Coronary artery (tissue), 2 donors: ENCODE measurements at places on chromosomes 3 and 15.
A peak's percentile ranks its signal among the peaks of the same experiment; 100 is the strongest.

- no peak for DNase-seq
Observed at GRCh38 chr15:60918234-60918959, 310.7 kb downstream of the RORA start.

- no peak for DNase-seq
Observed at GRCh38 chr3:52099001-52099401, 42.6 kb upstream of the DUSP7 start.

- no peak for DNase-seq
Observed at GRCh38 chr15:49501586-49501985, 78.5 kb downstream of the FGF7 start.

- DNase-seq: no peak
Observed at GRCh38 chr3:143751643-143752178, 96.6 kb downstream of the SLC9A9 start.

DNA sequence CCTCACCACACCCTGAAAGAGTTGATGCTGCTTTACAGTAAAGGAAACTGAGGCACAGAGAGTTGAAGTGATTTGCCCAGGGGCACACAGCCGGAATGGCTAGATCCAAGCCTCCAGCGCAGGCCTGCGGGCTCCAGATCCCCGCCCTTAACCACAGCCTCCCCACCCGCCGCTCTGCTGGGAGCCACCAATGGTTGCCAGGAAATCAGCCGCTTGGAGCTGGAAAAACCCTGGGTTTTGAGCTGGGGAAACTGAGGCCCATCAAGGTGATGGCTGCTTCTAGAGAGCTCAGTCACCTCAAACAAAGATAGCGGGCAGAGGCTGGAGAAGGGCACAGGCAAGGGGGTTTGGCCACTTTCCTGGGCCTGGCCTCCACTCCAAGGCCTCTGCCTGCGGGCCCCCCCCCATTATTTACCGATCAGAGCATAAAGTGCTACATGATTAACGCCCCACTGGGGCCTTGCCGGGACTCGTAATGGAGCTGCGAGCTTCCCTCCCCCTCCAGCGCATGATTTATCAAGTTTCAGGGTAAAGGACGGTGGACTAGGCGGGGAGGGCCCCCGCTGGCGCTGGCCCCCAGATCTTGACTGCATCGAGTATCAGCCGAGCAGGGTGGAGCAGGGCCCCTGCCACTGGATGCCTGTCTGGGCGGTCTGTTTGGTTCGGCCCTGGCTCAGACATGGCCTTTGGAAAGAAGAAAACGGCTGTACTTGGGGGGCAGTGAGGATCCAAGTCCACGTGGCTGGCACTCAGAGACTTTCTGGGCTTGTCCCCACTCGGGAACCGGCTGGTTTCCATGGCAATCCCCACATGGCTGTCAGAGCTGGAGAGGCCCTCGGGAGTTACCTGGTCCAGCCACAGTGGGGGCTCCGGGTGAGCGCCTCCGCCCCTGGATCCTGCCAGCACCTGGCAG is 9.1 kb downstream of the PLXND1 start:
- no peak for DNase-seq

- no peak for DNase-seq
Observed at GRCh38 chr15:70242951-70243685, 145.4 kb upstream of the TLE3 start.

DNA sequence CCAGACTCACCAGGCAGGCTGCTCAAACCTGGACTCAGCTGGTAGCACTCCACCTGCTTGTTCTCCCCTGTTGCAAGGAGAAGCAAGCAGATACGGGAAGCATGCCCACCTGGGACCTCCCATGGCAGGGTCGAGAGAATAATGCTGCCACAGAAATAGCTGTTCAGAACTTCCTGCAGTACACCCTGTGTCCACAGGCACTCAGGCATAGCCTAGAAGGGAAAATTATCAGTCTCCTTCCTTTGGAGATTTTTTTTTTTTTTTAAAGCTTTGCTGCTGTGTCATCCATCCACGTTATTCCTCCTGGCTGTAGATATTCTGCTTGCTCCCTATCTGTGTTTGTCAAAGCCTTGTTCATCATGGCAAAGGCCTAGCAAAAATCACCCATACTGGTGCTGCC is 32.7 kb upstream of the RPS17 start:
- DNase-seq: no peak

DNA sequence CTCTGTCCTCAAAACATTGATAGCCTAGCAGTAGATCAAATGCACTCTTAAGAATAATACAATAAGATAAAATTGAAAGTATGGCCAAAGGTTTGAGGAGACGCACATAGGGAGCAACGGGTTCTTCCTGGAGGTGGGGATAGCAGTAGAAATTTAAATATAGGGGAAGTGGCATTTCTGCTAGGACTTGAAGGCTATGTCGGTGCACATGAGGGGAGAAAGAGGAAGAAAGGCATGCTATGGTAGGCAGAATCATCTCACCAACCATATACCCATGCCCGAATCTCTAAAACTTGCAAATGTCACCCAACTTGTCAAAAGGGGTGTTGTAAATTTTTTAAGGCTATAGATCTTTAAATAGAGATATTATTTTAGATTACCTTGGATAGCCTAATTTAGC is 735.1 kb upstream of the LMCD1 start:
- no peak for DNase-seq

DNA sequence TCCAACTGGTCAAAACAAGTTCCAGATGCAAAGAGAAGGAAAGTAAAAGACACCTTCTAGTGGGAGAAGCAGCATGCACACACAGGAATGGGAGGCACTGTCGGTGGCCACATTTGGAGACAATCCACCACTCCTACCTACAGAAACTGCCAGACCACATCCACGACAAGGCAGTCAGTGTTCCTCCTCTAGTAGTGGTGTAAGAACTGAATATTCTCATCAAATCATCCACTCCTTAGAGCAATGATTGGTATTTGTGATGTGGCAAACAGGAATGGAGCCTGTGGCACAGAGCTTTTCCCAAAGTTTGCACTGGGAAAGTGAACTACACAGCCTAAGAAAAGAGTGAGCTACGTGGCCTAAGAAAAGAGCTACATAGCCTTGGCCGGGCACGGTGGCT is 5.1 kb upstream of the SPINT1 start:
- DNase-seq: no peak

DNA sequence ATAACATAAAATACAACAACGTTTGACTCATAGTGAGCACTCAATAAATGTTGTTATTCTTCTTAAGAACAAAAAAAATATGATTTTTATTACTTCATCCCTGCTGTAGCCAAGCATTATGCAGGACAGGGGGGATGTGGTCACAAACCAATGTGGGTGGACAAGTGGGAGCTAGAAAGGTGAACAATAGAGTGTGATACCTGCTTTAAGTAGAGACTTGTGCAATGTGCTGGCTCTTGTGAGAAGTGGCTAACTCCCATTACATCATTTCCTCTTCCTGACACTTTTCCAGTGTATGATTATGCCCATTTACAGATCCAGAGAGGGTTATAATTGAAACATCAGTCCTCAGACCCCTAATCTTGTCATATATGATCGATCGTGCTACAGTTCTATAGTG is 193.6 kb downstream of the UBE2E2 start:
- no peak for DNase-seq

GRCh38 chr3:78913711-78914110 is 854.1 kb downstream of the ROBO1 start:
- DNase-seq: no peak

- no peak for DNase-seq
Observed at GRCh38 chr3:30256474-30256873, 349.9 kb upstream of the TGFBR2 start.

DNA sequence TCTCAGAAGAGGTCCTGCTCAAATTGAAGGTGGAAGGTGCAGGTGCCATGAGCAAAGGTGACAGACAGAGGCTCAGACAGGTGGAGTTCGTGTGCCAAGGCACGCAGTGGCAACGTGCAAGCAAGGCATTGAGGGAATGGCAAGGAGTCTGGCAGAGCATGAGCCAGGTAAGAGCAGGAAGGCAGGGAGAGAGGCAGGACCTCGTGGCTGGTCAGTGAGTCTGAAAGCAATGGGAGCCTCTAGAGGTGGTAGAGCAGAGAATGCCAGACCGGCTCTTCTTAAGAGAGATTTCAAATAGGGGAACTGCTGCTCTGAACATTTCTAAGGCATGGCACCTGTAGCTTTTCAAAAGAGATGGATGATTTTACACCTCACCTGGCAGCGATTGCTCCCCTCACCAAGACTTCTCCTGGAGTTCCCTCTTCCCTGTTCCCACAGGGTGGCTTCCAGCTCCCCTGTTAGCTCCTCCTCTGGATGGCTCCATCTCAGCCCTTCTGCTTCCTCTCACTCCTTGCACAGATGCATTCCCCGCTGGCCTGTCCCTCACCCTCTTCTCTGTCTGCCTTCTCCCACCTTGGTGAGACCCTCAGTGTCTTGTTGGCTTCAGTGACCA is 2.7 kb downstream of the MYO5C start:
- DNase-seq: no peak

- DNase-seq: no peak
Observed at GRCh38 chr3:159390656-159391212, 588.9 kb downstream of the MFSD1 start.

DNA sequence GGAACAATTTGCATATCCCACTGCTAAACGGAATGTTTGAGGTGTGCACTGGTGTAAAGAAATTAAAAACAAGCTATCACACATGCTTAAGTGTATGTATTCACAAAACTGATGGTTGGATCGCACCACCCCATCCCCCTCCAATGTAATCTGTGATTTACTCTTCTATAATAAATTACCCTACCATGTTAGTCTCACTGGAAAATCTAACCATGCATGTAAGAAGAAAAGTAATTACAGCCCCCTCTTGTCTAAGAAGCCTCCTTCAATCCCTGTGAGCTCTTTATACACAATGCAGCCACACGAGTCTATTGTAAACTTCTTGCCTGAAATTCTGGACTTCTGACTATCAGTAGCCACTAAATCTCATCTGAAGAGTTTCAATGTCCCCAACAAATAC is 173.6 kb downstream of the ZBTB20 start:
- no peak for DNase-seq

DNA sequence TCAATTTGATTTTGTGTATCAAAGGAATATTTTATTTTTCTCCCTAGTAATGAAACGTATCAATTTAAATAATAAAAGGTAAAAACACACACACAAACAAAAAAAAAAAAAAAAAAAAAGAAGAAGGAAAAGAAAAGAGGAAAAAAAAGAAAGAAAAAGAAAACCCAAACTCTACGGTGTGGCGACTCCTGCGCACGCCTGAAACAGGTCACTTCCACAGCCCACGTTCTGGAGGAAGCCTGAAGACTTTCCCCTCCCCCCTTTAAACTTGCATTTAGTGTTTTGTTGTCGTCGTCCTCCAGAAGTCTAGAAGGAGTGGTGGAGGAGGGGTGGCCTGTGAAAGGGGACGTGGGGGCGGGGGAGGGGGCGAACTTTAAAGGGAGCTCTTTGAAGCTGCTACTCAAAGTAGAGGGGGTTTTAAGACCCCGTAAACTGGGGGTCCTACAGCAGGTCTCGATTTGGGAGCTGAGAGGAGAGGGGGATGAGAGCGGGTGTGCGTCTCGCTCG is 2.3 kb upstream of the TLE3 start:
- DNase-seq: no peak

DNA sequence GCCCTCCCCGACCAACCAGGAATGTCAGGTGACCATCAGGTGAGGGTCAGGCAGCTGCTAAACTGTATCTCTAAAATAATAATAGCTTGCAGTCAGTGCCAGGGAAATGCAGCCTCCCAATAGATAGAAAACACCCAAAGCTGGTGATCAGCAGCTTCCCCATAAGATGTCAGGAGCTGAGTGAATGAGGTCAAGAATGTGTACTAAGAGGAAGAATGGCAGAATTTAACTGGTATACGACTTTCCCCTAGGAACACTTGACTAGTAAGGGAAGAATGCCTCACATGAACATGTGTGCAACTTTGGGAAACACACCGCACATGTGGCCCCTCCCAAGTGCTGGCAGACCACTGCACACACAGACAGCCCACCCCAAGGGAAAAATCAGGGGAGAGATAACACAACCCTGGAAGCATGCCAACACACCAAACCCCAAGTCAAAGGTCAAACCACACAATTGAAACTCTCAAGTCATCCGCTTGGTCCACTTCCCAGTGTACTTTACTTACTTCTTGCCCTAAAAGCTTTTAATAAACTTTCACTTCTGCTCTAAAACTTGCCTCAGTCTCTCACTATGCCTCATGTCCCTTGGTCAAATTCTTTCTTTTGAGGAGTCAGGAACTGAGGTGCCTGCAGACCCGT is 806.5 kb downstream of the OTOL1 start:
- no peak for DNase-seq

GRCh38 chr15:28094732-28095521 is 4.2 kb downstream of the OCA2 start:
- peak; percentile 74 for DNase-seq

- DNase-seq: no peak
Observed at GRCh38 chr15:49741712-49742111, 120.9 kb downstream of the DTWD1 start.

GRCh38 chr3:43014241-43014640 is 35.1 kb downstream of the GASK1A start:
- DNase-seq: no peak

GRCh38 chr3:87575550-87575949 is 299.2 kb upstream of the POU1F1 start:
- DNase-seq: no peak

DNA sequence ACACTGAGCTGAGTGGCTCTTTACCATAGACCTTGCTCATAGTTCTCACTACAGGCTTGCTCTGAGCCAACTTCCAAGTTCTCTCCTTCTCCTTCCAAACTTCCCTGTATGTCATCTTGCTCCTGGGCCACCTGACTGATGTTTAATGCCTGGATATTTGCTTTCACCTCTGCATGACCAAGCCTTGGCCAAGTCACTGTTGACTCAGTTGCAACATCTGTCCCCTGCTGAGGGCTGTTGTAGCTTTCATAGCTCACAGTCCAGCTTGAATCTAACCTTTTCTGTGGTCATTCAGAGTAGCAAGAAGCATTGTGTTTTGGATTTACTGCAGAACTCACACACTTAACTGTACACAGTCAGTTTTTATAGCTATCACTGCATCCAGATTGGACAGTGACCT is 171.8 kb upstream of the ROPN1 start:
- DNase-seq: no peak

- DNase-seq: no peak
Observed at GRCh38 chr3:143147707-143148106, 28.1 kb downstream of the CHST2 start.

- DNase-seq: no peak
Observed at GRCh38 chr15:74817370-74817737, 4.7 kb downstream of the LMAN1L start.

DNA sequence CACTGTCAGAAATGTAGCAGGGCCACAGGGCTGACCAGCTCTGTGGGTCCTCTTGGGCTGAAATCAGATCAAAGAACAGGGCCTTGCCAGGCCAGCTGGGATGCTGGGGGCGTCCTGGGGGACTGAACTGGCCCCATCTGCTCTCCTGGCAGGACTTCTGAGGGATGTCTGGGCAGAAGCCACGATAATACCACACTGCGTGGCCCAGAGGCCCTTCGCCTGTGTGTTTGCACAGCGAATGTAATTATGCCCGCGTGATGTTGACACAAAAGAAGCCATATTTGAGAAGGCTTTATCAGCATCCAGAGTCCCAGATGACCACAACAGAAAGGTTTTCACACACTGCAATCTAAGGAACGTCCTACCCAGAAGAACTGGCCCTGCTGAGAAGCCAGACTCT is 174.0 kb downstream of the RAB11A start:
- no peak for DNase-seq
